GM10248 (cell line): ENCODE measurements at places on chromosomes 4 and X.
A peak's percentile ranks its signal among the peaks of the same experiment; 100 is the strongest.

DNA sequence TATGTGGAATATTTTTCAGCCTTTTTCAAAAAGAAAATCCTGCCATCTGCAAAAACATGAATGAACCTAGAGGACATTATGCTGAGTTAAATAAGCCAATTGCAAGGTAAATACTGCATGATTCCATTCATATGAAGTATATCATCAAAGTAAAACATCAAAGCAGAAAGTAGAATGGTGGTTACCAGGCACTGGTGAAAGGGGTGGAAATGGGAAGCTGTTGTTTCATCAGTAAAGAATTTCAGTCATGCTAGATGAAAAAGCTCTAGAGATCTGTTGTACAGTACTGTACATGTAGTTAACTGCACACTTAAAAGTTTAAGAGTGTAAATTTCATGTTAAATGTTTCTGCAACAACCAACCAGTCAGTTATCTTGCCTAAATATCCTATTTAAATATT is 196.8 kb upstream of the ADGRL3 start:
- DNase-seq = no peak

DNA sequence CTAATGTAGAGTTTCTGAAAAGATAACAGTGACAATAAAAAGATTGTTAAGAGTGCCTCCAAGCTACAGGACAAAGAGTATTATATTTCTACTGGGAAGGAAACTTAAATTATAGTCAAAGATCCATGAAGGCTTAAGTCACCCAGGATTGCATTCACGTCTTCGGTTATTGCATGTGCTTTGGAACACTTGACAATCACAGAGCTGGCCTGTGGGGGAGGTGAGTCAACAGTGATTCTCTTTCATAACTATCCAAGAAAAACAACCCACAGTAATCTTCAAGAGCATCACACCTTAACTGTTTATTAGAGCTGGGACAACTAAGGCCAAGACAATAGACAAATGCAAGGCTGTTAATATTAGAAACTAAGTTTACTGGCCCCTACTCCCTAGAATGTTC is 40.3 kb downstream of the PDGFC start:
- DNase-seq = no peak

- DNase-seq = no peak
Observed at GRCh38 chr4:146214238-146214637, at the start of gene REELD1. Gene REELD1, plus strand, starts transcription at chr4:146214538. Its CDS starts 2,415 bp downstream, at chr4:146216953.

DNA sequence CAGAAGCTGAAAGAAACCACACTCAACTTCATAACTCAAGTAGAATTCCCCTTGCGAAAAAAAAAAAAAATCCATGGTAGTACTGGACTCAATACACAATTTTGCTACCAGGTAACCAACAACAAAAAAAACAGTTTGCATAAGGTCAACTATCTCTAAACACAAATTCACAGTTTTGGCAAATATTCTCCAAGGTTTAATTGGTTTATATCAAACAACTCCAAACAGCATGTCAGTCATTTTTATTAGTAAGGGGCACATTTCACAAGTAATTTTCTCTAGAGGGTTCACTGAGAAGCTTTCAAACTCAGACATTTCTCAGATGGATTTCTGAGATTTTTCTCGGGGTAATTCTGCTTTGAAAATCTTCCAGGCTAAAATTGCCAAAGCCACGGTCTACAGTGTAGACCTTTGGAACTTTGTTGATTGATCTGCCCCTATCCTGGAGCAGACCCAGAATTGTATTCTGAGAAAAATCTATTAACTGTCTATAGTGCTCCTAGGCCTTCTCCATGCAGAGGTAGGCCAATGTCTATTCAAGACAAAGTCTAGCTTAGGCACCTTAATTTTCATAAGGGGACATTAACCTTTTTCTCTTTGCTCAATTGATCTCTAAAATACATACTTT is 73.7 kb upstream of the NFKB1 start:
- DNase-seq = no peak

DNA sequence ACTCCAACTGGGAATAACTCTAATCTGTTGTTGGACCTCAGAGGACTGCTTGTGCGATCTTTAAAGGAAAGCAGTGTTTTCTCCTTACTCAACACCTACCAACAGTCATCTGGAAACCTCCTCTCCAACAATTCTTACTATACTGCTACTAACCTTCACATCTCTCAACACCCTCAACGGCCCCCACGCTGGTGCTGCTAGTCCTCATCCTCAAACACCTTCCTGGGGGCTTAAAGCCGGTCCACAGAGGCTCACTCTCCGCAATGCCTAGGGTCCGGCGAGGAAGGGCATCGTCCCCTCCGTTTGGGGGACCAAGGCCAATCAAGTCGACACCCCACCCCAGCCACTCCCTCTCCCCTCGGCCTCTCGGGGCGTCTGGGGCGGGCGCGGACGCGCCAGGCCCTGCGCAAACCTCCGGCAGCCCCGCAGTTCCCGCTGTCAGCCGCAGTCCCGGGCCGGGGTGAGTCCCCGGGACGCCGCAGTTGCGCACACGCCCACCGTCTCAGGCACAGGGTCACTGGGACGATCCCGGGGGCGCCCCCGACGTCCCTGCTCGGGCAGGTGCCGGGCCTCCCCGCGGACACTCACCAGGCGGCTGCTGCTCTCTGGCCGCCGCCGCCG is 418 bp downstream of the TAB3 start:
- DNase-seq = peak; percentile 39
